ENCODE measurements at places on chromosomes 13 and 19. TPM values are rescaled to one million over a fixed set of nuclear protein-coding genes. Genes with fewer than 3 reads are reported as not detected.
A peak's percentile ranks its signal among the peaks of the same experiment; 100 is the strongest.

Gene CDC42EP5
- total RNA-seq = not detected

Gene ZNF382
- total RNA-seq = 13.3 TPM

Gene ZNF528
- total RNA-seq = 13.0 TPM

Gene CCL25
- 10.2 TPM for total RNA-seq

Gene TNFSF9
- total RNA-seq = 1.7 TPM

DNA sequence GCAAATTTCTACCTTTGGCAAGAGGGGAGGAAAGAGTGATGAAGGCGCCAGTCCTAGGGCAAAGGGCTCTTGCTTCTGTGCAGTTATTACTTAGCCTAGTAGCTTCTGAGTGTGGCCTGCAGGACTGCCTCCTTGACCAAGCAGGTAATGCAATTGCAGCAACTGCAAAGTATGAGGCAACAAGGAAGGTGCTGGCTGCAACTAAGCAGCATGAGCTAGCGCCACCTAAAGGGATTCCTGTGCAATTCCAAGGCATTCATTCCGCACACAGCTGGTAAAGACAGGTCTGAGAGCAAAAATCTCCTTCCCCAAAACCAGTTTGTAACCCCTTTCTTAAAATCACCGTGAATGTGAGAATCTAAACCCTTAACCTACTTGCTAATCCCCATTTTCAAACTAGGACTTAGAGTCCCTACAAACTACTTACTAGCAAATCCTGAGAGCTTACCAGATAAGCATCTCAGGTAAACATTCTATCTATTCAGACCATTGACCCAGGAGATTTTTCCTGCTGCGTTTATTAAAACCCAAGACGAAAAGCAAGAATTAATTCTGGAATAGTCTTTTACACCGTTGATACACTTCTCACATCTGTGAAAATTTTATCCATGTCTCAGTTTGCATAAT is 62.9 kb downstream of the DCT start:
- H3K4me1 ChIP-seq = peaks cover 19% of the 10 kb centered on the region
- peaks cover 13% of the 10 kb centered on the region for H3K36me3 ChIP-seq
- DNase-seq = no peak
- no peaks in the 10 kb centered on the region for H3K27me3 ChIP-seq
- no peak overlapping the region for H3K4me3 ChIP-seq

DNA sequence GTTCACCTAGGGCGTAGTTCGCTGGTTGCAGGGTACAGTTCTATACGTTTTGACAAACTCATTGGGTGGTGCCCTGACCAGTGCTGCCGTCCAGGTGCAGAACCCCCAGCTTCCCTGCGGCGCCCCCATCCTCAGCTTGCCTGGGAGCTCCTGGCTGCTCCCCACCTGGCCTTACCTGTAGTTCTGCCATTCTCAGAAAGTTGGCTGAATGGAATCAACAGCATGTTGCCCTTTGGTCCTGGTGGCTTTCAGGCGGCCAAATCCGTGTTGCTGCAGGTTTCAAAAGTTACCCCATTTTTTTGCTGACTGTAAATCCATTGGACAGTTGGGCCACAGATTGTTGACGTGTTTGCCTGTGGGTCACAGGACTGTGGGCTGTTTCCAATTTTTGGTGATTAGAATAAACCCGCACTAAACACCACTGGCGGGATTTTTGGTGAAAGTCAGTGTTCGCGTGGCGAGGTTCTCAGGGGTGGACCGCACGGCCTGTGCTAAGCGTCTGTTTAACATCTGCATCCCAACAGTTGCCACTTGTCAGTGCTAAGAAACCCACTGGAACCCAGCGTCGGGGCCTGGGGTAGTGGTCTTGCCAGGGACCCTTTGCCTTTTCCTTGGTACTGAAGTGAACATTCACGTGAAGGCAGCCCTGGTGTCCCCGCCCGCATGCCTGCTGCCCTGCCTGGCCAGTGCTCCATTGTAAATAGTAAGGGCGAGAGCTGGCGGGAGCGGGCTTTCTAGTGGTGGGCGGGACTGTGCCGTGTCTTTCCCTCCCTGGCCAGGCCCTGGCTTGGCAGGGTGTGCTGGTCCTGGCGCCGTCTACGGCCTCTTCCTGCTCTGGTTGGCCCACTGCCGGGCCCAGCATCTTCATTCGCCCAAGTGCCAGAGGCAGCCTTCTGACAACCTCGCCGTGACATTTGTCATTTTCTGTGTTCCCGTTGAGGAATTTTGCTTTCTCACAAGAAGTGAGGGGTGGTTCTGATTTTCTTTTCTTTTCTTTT is 3.3 kb downstream of the DOT1L start:
- H3K4me1 ChIP-seq = peaks cover 57% of the 10 kb centered on the region
- H3K36me3 ChIP-seq = peaks cover 10% of the 10 kb centered on the region
- no peak overlapping the region for H3K27ac ChIP-seq
- peak overlapping the region; percentile 38 for H3K4me3 ChIP-seq
- no peaks in the 10 kb centered on the region for H3K27me3 ChIP-seq

GRCh38 chr13:35785576-35786303 is 309.3 kb upstream of the MAB21L1 start:
- H3K27me3 ChIP-seq = no peaks in the 10 kb centered on the region
- DNase-seq = no peak
- no peaks in the 10 kb centered on the region for H3K4me1 ChIP-seq
- no peak overlapping the region for H3K4me3 ChIP-seq
- H3K27ac ChIP-seq = no peak overlapping the region

GRCh38 chr19:45424191-45425058 is 708 bp upstream of the ERCC1 start:
- peak; percentile 56 for DNase-seq
- H3K27ac ChIP-seq = peak overlapping the region; percentile 87
- H3K27me3 ChIP-seq = peaks cover 9% of the 10 kb centered on the region
- H3K36me3 ChIP-seq = peaks cover 15% of the 10 kb centered on the region
- H3K4me3 ChIP-seq = peak overlapping the region; percentile 84
- H3K4me1 ChIP-seq = peaks cover 66% of the 10 kb centered on the region

DNA sequence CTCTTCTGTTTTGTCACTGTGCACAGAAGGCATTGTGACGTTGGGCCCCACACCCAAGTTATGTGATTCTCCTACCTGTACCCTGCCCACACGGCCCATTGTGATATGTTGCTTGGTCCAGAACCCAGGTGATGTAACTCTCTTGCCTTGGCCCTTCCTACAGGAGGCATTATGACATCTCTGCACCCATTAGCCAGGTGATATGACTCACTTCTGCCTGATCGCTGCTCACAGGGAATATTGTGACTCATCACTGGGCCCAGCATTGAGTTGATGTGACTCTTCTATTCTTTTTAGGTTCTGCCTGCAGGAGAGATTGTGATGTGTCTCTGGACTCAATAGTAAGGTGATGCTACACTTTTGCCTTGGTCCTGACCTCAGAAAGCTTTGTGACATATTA is 65.4 kb upstream of the ZNF91 start:
- H3K36me3 ChIP-seq = no peaks in the 10 kb centered on the region
- H3K27me3 ChIP-seq = no peaks in the 10 kb centered on the region
- H3K27ac ChIP-seq = no peak overlapping the region
- no peak overlapping the region for H3K4me3 ChIP-seq
- H3K4me1 ChIP-seq = no peaks in the 10 kb centered on the region

DNA sequence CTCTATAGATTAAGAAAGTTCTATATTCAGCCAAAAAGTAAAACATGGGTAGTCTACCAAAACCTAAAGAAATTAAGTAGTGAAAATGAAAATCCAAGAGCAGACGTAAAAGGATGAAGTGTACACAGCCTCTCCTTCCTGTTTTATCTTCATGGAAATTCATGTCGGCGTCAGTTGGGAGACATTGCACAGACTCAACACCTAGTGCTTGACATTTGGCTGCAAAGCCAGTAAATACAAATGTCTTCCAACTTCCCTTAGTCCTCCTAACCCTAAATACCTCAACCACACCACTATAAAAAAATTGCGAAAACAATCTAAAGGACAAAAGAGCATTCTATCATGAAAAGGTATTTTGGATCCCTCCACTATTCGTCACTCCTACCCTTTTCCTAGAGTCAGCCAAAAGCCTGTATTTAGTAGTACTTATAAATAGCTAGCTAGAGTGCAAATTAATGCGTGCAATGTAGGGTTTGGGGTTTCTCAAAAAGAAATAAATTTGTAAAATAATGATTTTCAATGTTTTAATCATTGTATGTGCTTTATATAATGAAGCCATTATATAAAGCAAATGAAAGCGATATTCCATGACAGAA is 56.4 kb upstream of the TRPC4 start:
- H3K36me3 ChIP-seq = no peaks in the 10 kb centered on the region
- no peak overlapping the region for H3K27ac ChIP-seq
- no peak for DNase-seq

DNA sequence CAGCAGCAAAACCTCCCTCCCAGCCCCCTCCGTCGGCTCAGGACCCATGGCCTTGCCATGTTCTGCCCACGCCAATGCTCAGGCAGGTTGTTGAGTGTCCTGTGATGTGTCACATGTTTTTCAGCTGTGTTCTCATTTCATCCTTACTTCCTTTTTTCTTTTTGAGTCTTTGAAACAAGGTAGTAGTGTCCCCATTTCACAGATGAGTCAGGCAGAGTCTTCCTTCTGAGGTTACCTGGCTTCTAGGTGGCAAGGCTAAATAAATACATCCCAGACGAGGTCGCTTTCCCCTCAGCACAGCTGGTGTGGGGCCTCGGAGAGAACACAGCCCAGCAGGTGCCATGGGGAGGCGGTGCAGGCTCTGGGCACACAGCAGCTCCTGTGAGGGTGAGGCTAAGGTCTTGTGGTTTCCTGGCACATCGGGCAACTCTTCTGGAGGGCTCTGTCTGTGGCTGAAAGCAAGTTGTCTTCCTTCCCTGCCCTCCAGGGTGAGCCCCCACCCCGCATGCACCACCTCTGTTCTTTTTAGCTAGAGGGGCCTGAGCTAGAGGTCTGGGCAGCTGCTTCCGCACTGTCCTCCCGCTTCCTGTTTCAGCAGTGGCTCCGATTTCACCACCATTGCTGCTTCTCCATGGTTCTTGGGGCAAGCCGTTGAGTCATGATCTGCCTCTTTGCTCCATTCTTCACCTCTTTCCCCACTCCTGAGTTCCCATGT is 15.1 kb downstream of the PRAM1 start:
- peak; percentile 80 for DNase-seq
- H3K4me3 ChIP-seq = peak overlapping the region; percentile 35
- H3K27ac ChIP-seq = peak overlapping the region; percentile 90
- peaks cover 70% of the 10 kb centered on the region for H3K36me3 ChIP-seq

DNA sequence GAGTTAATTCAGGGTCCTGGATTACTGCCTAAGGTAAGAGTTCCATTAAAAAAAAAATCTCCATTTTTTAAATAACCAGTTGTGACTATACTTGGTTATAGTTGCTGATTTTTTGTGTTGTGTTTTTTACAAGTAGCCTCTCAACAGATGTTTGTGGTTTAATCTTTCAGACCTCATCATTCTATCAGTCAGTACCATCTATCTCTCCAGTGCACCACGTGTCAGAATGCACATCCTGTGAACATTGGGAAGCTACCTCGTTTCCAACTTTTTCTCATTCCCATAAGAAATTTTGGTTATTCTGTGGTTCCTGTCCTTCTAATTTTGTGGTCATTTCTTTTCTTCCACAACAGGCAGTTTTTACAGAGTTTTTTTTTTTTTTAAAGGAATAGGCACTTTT is 39.2 kb downstream of the WDFY2 start:
- peaks cover 22% of the 10 kb centered on the region for H3K4me1 ChIP-seq
- H3K27ac ChIP-seq = no peak overlapping the region
- H3K4me3 ChIP-seq = no peak overlapping the region
- no peaks in the 10 kb centered on the region for H3K27me3 ChIP-seq
- H3K36me3 ChIP-seq = no peaks in the 10 kb centered on the region
- DNase-seq = no peak

DNA sequence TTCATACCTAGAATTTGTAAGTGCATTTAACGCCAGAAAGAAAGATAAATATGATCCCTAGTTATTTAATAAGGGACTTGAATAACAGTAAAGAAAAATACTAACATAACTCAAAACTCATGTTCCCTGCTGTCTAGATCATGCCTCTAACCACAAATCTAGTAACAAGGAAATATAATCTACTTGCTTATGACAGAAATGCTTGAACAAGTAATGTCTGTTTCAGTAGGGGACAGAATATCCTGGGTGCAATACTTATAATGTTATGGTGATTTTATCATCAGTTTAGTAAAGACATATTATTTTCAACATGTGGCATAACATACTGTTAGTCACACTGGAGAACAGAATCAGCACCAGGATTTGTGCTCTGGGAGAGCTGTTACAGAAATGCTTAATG is 861.9 kb upstream of the SLITRK1 start:
- no peaks in the 10 kb centered on the region for H3K27me3 ChIP-seq
- H3K27ac ChIP-seq = no peak overlapping the region
- DNase-seq = no peak

DNA sequence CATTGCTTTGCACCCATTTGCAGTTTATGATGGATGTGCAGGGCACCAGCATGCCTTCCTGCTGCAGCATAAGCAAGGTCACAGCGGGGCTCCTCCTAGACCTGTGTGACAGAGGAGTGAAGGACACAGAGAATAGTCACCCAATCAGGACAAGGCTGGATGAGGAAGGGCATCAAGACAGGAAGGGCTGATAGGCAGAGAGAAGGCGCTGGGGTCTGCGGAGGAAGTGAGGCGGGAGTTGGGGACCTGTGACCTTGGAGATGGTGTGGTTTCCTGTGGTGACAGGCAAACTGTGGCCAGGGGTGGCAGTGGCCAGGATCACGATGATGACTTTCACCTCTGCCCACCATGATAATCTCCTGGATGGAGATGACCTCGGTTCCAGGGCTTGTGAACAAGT is 16.4 kb upstream of the KCTD15 start:
- H3K4me1 ChIP-seq = peaks cover 10% of the 10 kb centered on the region
- no peaks in the 10 kb centered on the region for H3K36me3 ChIP-seq
- no peak for DNase-seq
- H3K27me3 ChIP-seq = peaks cover 12% of the 10 kb centered on the region
- H3K4me3 ChIP-seq = no peak overlapping the region

DNA sequence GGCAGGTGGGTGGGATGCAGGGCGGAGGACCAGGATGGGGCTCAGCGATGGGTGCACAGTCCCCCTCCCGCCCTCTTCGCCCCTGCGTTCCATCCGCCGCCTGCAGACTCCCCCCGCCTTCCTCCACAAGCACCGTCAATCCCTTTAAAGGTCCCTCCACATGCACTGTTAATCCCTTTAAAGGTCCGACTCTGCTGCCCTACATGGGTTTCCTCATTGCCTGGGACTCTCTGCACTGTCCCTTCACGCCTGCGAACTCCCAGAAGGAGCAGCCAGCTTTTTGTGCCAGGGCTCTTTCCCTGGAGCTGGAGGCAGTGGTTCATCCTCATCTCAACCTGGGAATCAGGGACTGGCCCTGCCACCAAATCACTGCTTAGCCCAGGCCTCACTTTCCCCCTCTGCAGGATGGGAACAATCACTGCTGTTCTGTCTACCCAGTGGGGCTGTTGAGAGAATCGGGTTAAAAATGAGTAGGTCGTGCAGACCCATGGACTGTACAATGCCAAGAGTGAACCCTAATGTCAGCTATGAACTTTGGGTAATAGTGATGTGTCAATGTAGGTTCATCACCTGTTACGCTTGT is 20.4 kb downstream of the ZNF574 start:
- H3K4me1 ChIP-seq = peaks cover 9% of the 10 kb centered on the region
- no peaks in the 10 kb centered on the region for H3K27me3 ChIP-seq
- H3K4me3 ChIP-seq = no peak overlapping the region
- DNase-seq = no peak

- H3K27me3 ChIP-seq = peaks cover 43% of the 10 kb centered on the region
- DNase-seq = no peak
- no peaks in the 10 kb centered on the region for H3K36me3 ChIP-seq
- H3K4me3 ChIP-seq = no peak overlapping the region
Measured at GRCh38 chr19:7295912-7296536, 1.8 kb upstream of the INSR start.

All from activated CD8-positive, alpha-beta T cell treated with anti-CD3 and anti-CD28 coated beads, Interleukin-2, amount 10 ng/mL, durations not matched to agents 7 days and 5 days (primary cell).